ENCODE measurements at places on chromosomes 1 and 21. TPM values are rescaled to one million over a fixed set of nuclear protein-coding genes. Genes with fewer than 3 reads are reported as not detected.

Gene FMO1
- not detected for total RNA-seq

Gene UTS2
- not detected for total RNA-seq

Gene CAPN8
- total RNA-seq, result not detected

Gene FCGR3B
- total RNA-seq, result not detected

Gene PTGER3
- not detected for total RNA-seq

Gene S100A12
- total RNA-seq, result not detected

Gene OVAAL
- total RNA-seq, result not detected

Gene LRRC7
- total RNA-seq, result not detected

Gene FCER1G
- 0.26 TPM for total RNA-seq

Gene SPRR4
- total RNA-seq, result not detected

Gene BACH1
- total RNA-seq, result 23.3 TPM

Gene TLCD4
- total RNA-seq, result 0.04 TPM

Gene PAQR6
- 0.07 TPM for total RNA-seq

Gene TCEA3
- 1.1 TPM for total RNA-seq

Gene ACTA1
- not detected for total RNA-seq

Gene OR2T10
- not detected for total RNA-seq

Gene CELA2B
- not detected for total RNA-seq

Gene C8A
- not detected for total RNA-seq

Gene SPRR5
- total RNA-seq, result not detected

Gene MRAP
- total RNA-seq, result not detected

Gene PLPPR4
- not detected for total RNA-seq

Gene C1orf105
- total RNA-seq, result not detected

Gene POTED
- not detected for total RNA-seq

Gene CATSPERE
- total RNA-seq, result 0.46 TPM

Gene LCE1F
- total RNA-seq, result not detected

Gene SYCP1
- total RNA-seq, result not detected

Gene DCST2
- not detected for total RNA-seq

Gene CHD5
- total RNA-seq, result 0.04 TPM

Gene PYCR2
- 48.0 TPM for total RNA-seq

Gene THEM5
- total RNA-seq, result not detected

Gene BLACAT1
- not detected for total RNA-seq

Gene C1QC
- not detected for total RNA-seq

Gene CA6
- total RNA-seq, result not detected

Gene DENND2C
- total RNA-seq, result 0.32 TPM

Gene IFNLR1
- not detected for total RNA-seq

Gene PLA2G5
- 0.07 TPM for total RNA-seq

Gene TRAF3IP3
- total RNA-seq, result not detected

Gene CFAP74
- total RNA-seq, result not detected

Gene MPL
- total RNA-seq, result not detected

Data from pulmonary artery endothelial cell (primary cell).